ENCODE measurements at places on chromosomes 3 and 15. TPM values are rescaled to one million over a fixed set of nuclear protein-coding genes. Genes with fewer than 3 reads are reported as not detected.

DNA sequence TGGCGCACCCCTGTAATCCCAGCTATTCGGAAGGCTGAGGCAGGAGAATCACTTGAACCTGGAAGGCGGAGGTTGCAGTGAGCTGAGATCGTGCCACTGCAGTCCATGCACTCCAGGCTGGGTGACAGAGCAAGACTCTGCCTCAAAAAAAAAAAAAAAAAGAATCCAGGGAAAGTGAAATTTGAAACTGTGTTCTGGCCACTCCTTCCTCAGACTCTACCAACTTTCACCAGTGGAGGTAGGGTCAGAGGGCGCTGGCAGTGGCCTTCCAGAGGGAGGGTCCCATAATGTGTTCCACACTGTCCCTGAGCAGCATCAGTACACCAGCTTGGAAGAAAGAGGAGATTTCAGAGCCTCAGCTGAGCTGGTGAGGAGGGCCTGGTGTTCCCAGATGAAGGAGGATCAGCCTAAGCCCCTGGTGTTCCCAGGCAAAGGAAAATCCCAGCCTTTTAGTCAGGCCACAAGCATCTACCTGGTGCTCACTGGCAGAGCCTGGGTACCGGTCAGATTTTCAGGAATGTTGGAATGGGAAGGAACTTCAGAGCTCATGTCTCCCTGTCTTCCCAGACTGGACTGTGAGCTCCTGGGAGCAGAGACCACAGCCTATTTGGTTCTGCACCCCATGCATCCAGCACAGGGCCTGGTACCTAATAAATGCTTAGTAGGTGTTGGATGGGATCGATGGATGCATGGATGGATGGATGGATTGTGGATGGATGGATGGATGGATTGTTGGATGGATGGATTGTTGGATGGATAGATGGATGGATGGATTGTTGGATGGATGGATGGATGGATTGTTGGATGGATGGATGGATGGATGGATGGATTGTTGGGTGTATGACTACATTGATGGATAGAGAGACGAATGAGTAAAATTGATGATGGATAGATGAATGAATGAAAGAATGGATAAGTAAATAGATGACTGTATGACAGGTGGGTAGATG, 117.9 kb downstream of the CORO2B start:
- no peak for DNase-seq

DNA sequence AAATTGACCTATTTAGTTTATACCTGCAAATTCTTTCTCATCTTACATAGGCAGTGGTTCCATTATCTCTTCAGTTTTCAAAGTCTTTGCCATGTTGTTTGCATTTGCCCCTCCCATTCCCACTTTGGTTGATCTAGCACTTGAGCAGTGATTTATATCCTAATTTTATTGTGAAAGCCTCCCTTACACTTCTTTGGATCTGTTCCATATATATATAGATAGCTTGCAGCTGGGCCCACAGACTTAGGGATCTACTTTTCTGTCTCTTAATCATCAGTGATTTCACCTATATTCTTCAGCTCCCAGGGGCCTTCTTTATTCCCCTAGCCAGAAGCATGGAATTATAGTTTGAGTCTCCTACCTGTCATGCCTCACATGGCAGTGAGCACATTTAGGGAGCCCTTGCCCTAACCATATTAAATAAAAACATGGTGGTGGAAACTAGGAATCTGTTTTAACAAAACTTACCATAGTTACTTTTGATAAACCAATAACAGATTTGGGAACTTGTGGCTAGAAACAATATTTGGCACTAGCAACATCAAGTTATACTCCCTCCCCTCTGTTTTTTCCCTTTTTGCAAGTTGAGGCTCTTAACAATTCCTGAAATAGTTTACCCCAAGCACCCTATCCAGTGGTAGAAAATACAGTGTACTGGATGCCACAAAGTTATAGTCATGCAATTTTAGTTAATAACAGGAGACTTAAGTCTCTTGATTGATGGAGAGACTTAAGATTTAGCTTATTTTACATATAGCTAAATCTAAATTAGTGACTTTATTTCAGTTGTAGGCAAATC, 41.7 kb downstream of the ARIH1 start:
- no peak for DNase-seq

DNA sequence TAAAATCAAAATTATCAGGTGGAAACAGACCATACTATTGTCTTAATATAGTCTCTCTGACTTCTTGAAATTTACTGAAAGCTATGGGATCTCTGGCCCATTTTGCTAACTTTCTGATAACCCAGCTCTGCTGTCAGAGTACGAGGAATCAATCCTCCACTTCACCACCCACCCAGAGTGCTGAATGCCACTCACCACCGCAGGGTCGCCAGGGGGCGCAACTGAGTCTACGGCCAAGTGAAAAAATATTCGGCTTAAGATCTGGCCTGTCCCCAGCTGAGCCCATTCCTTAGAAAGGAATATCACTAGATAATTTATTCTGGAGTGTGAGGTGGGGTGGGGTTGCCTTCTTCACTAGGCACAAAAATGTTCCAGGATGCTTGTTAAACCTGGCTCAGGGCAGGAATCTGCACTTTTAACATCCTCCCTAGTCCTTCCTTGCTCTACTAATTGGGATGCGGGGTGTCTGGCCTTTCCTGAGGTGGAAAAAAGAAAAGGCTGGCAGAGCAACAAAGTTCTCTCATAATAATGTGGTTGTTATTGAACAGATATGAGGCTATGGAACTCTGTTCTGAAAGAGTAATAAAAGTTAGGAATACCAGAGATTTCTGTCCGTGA, 520.6 kb downstream of the MFSD1 start:
- DNase-seq = peak; percentile 42

DNA sequence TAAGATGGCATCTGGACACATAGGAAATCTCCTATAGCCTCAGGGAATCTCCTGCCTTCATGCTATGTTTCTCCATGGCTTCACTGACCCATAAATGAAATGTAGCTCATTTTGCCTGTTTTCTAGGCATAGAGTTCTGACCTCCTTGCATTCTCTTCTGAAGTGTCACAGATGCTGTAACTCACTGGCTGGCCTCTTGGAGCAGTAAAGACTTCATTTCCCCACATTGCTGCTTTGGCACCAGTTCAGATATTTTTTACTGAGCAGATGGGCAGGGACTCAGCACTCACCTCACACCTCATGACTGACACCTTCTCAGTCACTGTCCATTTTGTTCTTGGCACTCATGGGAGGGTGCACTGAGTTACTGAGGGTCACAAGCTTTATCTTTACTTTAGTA, 286.7 kb upstream of the TGFBR2 start:
- peak; percentile 49 for DNase-seq

- no peak for DNase-seq
Measured at GRCh38 chr15:95169541-95170459, 938.4 kb downstream of the MCTP2 start.

DNA sequence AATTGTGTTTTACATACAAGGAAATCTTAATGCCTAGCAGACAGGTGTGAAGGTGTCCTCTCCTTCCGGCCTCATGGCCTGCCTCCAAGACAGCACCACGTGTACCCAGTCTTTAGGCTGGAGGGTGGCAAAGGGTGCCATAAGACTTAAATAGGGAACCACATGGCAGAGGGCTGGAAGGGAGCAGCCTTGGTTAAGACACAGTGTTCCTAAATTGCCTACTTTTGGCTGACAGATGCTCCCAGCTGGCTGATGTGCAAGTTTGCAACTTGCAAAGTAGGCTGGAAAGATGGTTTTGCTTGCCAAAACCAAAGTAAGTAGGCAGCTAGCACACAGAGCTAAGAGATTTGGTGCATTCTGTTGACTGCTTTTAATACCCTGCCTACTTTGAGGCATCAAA, 45.2 kb downstream of the CCNB2 start:
- no peak for DNase-seq

DNA sequence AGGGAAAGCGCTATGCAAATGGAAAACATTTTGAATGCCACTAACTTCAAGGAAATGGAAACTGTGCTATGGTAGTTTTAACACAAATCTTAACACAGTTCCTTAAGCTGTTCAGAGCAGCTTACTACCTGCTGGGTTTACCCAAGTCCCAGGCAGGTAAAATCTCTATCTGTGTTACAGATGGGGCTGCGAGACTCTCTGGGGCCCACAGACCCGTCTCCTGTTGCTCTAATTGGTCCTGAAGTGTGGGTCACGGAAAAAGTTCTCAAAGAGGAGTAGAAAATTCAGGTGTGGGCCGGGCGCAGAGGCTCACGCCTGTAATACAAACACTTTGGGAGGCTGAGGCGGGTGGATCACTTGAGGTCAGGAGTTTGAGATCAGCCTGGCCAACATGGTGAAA, 16.9 kb upstream of the ZFYVE19 start:
- DNase-seq = no peak

DNA sequence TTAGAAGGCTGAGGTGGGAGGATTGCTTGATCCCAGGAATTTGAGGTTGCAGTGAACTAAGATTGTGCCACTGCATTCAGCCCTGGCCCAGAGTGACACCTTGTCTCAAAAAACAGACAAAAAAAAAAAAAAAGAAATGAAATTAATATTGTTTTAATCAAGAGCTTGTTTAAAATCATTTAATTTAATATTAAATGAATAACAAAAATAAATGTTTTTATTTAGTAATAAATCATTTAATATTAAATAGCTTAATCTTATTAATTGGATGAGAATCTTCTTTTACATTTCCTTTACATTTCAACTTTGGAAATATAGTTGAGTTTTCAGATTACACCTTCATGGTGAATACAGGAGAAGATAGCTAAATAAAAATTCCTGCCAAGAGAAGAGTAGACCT, 29.7 kb downstream of the TNIK start:
- no peak for DNase-seq

DNA sequence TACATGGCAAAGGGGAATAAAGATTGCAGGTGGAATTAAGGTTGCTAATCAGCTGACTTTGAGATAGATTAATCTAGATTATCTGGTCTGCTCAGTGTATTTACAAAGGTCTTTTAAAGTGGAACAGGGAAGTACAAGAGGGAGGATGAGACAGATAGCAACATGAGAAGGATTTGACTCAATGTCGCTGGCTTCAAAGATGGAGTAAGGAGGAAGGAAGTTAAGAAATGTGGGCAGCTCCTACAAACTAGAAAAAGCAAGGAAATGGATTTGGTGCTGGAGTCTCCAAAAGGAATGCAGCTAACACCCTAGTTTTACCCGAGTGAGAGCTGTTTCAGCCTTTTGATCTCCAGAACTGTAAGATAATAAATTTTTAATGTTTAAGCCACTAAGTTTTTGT, 180.7 kb upstream of the TTC14 start:
- no peak for DNase-seq

DNA sequence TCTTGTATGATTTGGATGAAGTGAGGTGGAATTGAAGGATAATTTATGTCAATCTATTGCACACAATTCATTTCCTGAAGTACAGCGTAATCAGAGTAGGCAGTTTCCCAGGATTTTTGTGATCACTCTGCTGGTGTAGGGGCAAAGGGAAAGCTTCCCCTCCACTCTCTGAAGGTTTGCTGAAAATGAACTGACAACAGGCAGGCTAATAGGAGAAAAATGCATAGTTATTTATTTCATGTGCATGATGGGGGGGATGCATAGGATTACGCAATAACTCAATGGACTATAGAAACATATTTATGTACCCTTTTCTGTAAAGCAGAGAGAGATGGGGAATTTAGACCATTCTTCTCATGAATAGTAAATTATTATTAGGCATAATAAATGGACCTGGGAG, 872.9 kb downstream of the NAALADL2 start:
- no peak for DNase-seq

DNA sequence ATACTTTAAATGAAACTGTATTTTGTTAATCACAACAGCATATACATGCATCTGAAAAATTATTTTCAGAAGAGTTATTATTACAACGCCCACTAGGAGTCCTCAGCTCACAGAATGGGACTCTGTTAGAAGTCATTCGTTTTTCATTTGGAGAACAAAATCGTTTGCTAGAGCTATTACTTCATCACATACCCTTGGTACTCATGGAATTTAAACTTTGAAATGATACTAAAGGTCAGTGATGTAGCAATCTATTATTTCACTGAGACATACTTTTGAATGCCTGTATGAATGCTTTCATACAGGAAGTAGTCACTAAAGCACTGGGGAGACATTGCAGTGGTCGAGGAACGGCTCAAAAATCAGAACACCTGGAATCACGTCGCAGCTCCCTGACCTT, 198.1 kb downstream of the MBNL1 start:
- DNase-seq = peak; percentile 51

GRCh38 chr3:31945738-31946052, 35.4 kb downstream of the OSBPL10 start:
- DNase-seq = no peak

GRCh38 chr3:195732940-195733339, 12.2 kb downstream of the MUC20 start:
- no peak for DNase-seq

- DNase-seq = peak; percentile 31
Measured at GRCh38 chr15:38084289-38084688, 149.8 kb downstream of the TMCO5A start.

DNA sequence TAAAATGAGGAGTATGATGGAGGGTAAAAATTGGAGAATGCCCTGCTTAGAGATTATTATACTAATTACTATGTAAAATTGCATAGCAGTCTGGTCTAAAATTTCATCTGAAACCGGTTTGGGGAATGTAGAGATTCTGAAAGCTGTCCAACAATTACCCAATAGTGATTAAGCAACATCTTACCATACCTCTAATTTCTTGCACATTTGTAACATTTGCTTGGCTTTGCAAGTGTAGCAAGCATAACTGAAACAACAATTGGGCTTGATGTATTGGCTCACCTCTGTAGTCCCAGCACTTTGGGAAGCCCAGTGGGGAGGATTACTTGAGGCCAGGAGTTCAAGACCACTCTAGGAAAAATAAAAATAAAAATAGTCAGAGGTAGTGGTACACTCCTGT, 17.4 kb downstream of the AADACL2 start:
- no peak for DNase-seq

- DNase-seq = no peak
Measured at GRCh38 chr3:29140666-29141065, 140.2 kb upstream of the RBMS3 start.

GRCh38 chr3:102307442-102307841, 127.4 kb upstream of the ZPLD1 start:
- DNase-seq = no peak

DNA sequence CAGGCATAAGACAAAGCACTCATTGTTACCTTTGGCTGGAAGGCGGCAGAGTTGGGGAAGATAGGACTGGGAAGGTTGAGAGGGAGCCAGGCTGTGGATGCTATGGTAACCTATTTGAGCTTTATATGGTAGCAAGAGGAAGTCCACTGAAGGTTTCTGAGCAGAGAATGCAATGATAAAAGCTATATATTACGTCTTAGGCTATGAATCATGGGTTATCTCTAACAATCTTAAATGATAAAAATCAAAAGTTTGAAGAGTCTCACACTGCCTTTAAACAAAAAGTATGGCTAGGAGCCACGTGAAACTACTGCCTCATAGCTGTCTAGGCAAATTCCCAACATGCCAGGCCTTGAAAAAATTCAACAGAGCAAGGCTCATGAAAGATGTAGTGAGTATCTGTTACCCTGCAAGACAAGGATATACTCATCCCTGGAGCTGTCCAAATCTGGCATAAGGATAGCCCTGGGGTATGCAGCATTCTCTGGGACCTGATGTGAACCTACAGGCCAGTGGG, 4.1 kb downstream of the P3H2 start:
- no peak for DNase-seq

- DNase-seq = no peak
Measured at GRCh38 chr3:133376810-133377209, 23.0 kb upstream of the BFSP2 start.

GRCh38 chr3:159828542-159828943, 160.1 kb upstream of the IL12A start:
- peak; percentile 77 for DNase-seq

CCDC39 gene
- not detected for total RNA-seq

OR5K1 gene
- total RNA-seq = not detected

PEX5L gene
- not detected for total RNA-seq

SLC15A2 gene
- total RNA-seq = 0.20 TPM

SLMAP gene
- total RNA-seq = 22.9 TPM

TGM4 gene
- total RNA-seq = under 0.01 TPM

ITIH4 gene
- 0.40 TPM for total RNA-seq

PIGZ gene
- 1.7 TPM for total RNA-seq

AP4E1 gene
- 6.5 TPM for total RNA-seq
